ENCODE measurements at places on chromosomes 2 and 18.

GRCh38 chr18:7070466-7070865, 47.1 kb downstream of the LAMA1 start:
- DNase-seq = no peak

- no peak for DNase-seq
Observed at GRCh38 chr18:34848156-34848555, 138.1 kb downstream of the DTNA start.

- DNase-seq = no peak
Observed at GRCh38 chr2:193929131-193929530, 1727.9 kb upstream of the SLC39A10 start.

- no peak for DNase-seq
Observed at GRCh38 chr18:48922801-48923730, 27.7 kb downstream of the SMAD7 start.

- DNase-seq = no peak
Observed at GRCh38 chr2:2623939-2624338, 292.9 kb upstream of the MYT1L start.

DNA sequence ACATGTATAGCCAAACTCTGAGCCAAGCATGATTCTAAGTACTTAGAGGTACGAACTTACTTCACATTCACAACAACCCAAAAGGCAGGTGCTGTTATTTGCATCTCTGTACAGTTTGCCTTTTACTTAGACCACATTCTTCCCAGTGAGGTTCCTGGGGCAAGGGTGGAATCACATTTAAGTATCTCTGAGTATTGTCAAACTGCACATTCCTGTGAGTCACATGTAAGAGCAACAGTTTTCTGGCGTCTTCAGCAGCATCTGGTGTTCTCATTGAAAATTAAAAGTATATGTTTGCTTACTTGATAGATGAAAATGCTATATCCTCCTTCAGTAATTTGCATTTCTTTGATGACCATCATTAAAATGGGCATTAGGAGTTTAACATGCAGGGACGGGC, 119.1 kb downstream of the UXS1 start:
- no peak for DNase-seq

DNA sequence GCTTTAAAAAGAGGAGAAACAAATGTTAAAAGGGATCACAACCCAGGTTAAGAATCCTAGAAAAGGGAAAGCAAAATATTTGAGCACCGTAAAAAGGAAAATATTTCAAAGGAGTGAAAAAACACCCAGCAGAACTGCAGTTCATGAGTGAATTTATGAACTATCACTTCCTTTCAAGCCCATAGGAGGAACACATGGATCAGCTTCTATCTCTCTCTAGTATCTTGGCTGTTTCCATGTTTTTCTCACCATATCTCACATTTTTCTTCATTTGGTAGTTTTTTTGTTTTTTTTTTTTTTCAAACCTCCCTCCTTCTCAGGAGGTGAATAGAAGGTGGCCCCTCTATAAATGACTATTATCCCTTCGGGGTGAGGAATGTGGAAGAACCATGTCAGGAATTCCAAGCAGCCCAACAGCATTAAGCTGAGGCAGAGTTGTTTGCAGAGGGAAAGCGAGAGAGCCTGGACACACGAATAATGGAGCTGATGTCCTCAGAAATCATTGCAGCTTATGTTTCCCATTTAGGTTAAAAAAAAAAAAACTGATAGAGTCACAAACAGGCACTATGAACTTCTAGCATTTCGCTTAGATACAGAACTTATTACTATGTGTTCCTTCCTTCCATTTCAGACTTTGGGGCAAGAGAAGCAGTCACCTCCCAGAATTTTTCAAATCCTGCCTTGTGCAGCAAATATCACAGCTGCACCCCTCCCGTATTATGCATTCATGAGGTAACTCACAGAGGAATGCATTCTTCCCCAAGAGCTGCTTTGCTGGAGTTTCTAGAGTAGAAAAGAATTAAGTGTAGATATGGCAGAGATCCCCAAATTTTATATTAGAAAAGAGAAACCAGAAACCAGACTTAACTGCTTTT, 315.6 kb downstream of the IRS1 start:
- no peak for DNase-seq

- no peak for DNase-seq
Observed at GRCh38 chr2:72921853-72922252, 4.5 kb downstream of the EMX1 start.

DNA sequence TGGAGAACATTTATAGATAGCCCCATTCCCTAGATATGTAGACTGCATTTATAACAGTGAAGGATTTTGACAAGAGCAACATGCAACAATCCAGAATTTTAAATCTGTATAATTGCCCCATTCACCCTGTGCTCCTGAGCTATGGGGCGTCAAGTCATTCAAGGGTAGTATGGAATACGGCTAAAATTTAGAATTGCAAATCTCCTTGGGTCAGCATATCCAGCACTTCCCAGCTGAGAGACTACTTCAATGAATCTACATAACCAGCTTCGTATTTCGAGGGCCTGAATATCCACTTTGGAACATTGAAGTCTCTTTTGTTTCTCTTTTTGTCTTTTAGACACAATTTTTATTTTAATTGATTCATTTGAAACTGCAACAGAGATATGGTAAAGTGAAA, 28.4 kb upstream of the ACVR1C start:
- no peak for DNase-seq

- DNase-seq = no peak
Observed at GRCh38 chr18:79523736-79524180, 128.0 kb downstream of the NFATC1 start.

GRCh38 chr2:207810200-207810788, 40.6 kb upstream of the FZD5 start:
- DNase-seq = no peak

DNA sequence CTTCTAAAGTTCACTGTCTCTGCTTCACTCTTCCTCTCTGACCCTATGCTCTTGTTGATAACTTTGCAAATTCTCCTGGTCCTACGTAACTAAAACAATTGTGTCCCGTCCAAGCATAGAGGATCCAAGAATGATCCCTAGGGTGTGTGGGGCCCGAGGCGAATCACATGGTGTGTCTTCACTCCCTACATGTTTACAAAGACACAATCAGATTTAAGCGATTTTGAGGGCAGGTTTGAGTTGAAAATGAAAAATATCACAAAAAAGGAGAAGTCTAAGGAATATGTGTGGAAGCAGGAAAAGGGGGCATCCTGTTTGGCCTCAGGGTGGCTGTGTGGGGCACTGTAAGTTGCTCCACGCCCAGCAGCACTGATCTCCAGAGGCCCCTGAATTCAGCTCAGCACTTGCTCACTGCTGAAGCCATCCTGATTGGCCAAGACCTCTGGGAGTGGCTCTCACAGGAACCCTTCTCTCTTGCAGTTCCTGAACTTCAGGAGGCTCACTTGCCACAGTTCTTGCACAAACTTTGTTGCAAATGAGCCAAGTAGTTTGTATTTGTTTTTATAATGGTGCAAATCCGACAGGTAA, 363.6 kb downstream of the ZNF521 start:
- DNase-seq = no peak

DNA sequence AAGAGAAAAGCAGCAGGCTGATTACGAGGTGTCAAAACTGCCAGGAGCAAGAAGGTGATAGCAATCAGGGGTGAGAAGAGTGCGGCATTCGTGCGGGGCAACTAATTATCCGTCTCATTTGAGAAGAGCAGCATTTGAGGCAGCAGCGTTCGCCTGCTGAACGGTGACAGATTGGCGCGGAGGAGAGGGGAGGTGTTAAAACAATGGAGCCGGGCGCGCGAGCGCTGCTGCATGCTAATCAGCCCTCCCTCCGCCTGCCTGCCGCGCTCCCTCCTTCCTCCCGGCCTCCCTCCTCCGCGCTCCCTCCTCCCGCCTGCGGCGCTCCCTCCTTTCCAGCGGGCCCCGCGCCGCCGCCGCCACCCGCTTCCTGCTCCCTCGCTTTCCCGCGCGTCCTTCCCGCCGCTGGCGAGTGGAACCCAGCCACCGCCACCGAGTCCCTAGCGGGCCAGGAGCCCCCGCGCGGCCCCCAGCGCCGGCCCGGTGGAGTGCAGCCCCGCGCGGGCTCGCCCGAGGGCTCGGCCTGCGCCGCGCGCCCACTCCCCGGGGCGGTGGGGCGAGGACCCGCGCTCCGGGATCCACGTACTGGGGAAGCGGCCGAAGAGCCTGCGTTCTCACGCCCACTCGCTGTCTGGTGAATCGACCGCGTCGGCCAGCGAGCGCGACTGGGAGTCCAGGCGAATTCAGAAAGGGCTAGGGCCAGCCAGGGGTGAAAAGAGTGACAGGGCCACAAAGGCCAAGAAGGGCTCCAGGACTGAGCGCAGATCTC, 69.5 kb upstream of the PSMD14 start:
- DNase-seq = peak; percentile 20

DNA sequence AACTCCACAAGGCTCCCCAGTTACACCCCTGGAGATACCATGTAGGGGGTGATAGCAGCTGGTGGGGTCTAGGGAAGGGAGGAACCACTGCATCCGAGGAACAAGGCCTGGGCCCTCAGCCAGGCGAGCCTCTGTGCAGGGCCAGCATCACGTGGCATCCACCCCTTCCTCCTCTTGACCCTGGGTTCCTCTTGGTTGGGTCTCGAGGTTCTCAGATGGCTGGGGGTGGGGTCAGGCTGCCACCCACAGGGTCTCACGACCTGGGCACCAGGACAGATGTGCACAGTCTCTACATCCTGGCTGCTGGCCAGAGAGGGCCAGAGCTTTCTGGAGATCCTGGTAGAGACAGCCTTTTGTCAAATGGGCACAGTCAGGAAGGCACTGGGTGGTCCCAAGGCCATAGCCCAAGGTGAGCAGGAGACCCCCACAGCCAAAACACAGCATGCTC, 10.4 kb downstream of the HS6ST1 start:
- no peak for DNase-seq

DNA sequence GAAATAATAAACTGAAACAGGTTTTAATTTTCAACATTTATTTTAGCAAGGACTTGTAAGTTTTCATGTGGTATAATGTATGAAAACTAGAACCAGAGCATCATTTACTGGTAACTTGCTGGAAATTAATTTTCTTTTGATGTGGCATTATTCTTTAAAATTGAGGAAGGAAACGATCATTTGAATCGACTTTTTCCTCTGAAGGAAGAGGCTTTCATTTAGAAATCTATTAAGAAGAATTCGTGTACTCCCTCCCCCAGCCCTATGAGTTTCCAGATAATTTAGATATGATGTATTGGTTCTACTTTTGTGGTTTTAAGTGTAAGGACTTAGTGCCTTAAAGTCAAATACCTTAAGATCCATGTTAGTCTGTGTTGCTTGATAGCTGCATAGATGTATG, 2.5 kb downstream of the BABAM2 start:
- DNase-seq = no peak

- DNase-seq = no peak
Observed at GRCh38 chr2:84919885-84920580, 14.6 kb downstream of the TMSB10 start.

Measured in progenitor cell of endocrine pancreas (in vitro differentiated cells).